Activated CD4-positive, alpha-beta memory T cell treated with anti-CD3 and anti-CD28 coated beads for 36 hours (primary cell): ENCODE measurements at places on chromosomes 6 and 20.

- no peak for DNase-seq
These were observed 23.0 kb downstream of the GMDS start for GRCh38 chr6:2222275-2222842.

DNA sequence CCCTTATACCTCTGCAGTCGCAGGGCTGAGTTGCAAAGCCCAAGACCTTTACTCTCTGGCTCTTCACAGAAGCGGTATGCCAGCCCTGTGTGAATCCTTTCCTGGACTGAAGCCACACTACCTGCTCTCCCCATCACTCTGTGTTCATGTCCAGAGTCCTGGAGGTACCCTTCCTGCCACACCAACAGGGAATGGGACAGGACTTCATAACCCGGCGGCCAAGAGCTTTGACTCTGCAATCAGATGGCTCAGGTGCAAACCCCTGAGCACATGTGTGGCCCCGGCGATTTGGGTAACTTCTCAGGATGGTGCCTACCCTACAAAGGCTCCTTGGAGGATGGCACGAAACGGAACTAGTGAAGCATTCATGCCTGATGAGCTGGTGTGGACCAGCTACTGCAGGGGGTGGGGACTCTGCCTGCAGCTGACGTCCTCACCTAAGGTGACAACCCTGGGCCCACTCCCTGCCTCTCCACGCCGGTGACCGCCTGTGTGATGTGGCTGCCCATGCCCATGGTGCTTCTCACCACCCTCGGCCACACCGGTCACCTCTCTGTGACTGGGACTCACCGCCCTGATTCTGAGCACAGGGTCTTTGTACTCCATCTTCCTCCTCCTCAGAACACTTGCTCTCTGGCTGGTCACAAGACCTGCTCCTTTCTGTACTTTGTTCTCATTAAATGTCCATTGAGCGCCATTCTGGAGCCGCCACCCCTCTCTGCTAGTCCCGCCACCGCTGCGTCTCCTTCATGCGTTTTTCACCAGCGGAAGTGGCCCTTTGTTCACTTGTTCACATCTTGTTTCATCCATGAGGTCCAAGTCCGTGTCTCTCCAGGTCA is 116.7 kb downstream of the SULF2 start:
- DNase-seq = no peak

GRCh38 chr6:35677456-35677855 is 11.3 kb downstream of the FKBP5 start:
- no peak for DNase-seq

- DNase-seq = no peak
These were observed 36.7 kb downstream of the STAU1 start for GRCh38 chr20:49151436-49151835.

GRCh38 chr6:34658605-34659265 is 37.8 kb downstream of the ILRUN start:
- no peak for DNase-seq

DNA sequence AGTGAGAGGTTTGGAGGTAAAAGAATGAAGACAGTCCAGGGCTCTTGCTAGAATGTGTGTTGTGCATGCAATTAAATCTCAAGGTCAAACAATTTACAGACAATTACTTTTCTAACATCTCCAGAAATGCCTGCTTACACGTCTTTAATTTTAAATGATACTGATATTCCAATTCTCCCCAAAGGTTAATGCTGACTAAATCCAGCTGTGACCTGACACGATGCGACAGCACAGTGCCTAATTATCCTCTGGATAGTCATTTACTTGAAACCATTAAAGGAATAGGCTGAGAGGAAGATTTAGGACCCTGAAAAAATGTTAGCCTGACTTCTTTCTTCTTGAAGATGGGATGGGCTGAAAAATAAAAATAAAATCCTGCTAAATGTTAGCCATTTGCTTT is 178.2 kb upstream of the MMS22L start:
- DNase-seq = no peak

GRCh38 chr6:86031713-86032112 is 389.0 kb upstream of the SYNCRIP start:
- no peak for DNase-seq

GRCh38 chr6:100512203-100512862 is 47.6 kb upstream of the SIM1 start:
- DNase-seq = no peak

- no peak for DNase-seq
These were observed 3.8 kb upstream of the EEF1A2 start for GRCh38 chr20:63502671-63503172.

GRCh38 chr20:36895036-36895435 is 19.1 kb downstream of the TLDC2 start:
- DNase-seq = peak; percentile 56

- no peak for DNase-seq
These were observed 10.5 kb downstream of the TMEM239 start for GRCh38 chr20:2826655-2827054.

DNA sequence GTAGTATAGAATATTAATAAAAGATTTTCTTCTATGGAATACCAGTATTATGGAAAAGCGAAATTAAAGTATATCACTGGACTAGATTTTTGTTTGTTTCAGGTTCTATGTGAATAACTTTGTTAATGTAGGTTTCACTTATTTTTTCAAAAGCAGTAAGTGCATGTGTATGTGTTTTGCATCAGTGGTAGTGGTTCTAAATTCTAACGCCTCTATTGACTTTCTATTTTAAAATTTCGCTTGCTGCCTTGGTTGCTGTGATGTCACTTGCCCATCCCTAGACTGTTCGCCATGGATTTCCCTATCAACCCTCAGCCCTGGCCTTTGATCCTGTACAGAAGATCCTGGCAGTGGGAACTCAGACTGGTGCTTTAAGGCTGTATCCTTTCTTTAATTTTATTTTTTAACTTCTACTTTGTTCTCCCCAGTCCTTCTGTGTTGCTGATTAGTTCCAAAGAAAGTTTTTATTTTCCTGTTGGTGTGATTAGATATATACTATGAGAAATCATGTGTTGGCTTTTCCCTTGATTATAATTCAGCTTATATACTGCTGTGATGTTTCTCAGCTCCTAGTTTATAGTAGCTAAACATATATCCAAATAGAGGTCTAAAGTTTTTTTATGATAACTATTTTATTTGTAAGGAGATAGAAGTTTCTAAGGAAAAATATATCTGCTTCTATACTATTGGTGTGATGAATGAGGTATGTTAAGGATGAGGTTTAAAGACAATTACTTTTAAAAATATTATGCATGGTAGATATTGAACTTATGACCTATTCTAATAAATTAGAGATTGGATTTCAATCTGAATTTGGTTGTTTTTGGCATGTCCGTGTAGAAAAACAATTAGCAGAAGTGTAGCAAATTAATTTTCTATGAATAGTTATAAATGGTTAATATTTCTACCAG is 1.7 kb downstream of the STXBP5 start:
- DNase-seq = no peak

DNA sequence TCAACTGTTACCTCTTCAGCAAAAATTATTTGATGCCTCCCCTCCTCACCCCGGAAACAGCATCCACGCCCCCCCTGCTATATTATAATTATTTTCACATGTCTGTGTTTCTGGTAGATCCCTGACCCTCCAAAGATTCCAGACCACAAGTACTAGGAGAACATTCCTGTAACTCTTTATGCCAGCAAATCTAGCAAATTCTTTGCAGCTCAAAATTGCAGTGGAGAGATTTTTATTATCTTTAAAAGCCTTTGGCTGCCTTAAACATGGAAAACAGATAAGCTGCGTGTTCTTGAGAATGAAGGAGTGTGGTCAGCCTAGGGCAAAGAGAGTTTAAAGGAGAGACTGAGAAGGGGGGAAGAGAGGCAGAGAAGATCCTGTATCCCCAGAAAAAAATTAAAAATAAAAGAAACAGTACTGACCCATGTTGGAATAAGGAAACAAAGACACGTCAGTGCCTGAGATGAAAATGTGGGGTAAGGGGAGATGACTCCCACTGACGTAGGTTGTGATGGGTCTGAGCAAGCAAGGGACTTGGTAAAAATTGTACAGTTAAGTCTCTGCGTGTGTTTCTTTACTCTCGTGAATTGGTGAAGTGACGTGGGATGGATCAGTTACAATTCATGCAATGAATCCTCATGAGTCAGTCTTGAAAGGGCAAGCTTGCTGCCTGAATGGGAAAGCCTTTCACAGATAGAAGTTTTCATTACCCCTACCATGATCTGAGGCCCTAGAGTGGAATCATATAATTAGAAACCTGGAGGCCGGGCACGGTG is 8.3 kb downstream of the ID4 start:
- no peak for DNase-seq

DNA sequence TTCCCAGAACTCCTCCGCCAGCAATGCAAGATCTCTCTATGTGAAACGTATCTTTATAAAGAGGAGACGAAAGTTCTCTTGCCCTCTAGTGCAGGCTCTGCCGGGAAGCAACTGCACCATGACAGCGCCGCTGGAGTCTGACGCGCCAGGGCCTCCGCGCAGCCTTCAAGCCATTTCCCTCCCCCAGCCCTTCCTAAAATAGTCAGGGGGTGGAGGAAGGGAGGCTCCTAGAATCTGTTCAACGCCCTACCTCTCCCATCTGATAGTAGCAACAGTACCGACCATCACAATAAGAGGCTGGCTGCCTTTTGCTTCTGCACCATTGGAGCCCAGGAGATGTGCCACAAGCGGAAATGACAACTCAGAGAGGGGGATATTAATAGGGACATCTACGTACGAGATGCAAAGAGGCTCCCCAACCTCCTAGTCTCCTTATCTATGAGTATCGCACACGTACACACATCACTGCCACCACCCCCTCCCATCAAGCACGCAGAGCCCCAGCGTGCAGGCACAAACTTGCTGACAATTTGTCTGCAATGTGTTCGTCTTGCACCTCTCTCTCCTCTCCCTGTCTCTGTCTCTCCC is 1.0 kb downstream of the SYNE1 start:
- DNase-seq = no peak
